ENCODE measurements at places on chromosomes 16 and 17.

- DNase-seq, result no peak
Measured at GRCh38 chr17:75315541-75316243, 26.5 kb upstream of the SLC25A19 start.

DNA sequence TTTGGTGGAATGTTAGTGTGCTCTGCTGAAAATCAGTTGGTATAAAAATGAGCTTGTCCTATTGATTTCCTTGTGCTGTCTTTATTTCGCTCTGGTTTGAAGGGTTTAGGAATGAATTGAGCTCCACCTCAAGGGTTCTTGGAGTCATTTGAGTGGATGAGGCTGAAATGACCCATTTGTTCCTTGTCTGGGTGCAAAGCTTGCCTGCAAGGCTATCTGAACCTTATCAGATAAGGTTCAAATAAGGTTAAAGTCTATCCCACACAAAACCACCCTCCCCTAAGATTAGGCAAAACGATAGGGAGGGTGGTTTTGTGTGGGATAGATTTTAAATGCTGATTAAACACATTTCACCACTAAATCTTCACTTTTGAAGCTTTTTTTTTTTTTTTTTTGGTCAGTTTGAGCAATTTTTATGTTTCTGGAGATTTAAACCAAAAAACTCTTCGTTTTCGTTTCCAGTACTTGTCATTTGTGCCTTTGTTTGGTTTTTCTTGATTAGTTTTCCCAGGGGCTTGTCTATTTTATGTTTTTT lies 62.7 kb downstream of the ARHGAP44 start:
- DNase-seq, result no peak

- DNase-seq, result no peak
Measured at GRCh38 chr17:15447928-15448579, 19.4 kb downstream of the CDRT4 start.

GRCh38 chr17:34519282-34519681 lies 60.1 kb upstream of the TMEM132E start:
- no peak for DNase-seq

DNA sequence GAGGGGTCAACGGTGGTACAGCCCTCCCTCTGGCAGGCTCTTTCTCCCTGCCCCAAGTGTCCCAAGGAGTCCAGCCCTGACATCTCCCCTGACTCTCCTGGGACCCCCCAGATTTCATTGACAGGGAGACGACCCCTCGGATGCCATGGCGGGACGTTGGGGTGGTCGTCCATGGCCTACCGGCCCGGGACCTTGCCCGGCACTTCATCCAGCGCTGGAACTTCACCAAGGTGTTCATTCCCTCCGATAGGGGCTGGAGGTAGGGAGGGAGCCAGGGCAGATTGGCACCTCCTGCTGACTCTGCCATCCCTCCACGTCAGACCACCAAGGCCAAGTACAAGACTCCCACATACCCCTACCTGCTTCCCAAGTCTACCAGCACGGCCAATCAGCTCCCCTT lies 9.9 kb downstream of the PLD2 start:
- no peak for DNase-seq

DNA sequence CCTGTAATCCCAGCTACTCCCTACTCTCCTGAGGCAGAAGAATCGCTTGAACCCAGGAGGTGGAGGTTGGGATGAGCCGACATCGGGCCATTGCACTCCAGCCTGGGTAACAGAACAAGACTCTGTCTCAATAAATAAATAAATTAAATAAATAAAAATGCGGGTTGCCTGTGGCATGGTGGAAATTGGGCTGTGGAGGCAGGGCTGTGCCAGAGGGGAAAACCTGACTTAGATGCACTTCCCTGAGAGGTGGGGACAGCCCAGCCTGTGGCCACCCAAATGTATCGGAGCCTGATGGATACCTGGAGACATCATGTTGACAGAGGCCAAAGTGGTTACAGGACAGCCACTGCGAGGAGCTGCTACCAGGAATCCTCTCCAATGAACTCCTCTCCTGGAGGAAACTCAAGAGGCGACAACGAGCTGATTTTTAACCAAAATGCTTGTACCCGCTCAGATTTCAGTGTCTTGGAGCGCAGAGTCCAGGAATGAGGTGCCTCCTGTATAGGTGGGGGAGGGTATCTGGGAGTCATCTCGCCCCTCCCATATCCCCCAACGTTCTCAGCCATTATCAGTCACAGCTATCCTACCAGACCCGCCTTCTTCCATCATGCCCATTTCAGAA lies 32.3 kb downstream of the DDX19A start:
- DNase-seq, result no peak

GRCh38 chr16:17470908-17471718 lies at the start of gene XYLT1:
Gene XYLT1 (minus strand): TSS chr16:17470960. CDS start chr16:17470796, 164 bp downstream.
- DNase-seq, result no peak

GRCh38 chr16:81720973-81721906 lies 57.9 kb upstream of the PLCG2 start:
- DNase-seq, result no peak

- DNase-seq, result no peak
Measured at GRCh38 chr16:66798161-66798560, 3.2 kb downstream of the TERB1 start.

GRCh38 chr17:47789611-47790561 lies 31.7 kb downstream of the OSBPL7 start:
- DNase-seq, result peak; percentile 59

DNA sequence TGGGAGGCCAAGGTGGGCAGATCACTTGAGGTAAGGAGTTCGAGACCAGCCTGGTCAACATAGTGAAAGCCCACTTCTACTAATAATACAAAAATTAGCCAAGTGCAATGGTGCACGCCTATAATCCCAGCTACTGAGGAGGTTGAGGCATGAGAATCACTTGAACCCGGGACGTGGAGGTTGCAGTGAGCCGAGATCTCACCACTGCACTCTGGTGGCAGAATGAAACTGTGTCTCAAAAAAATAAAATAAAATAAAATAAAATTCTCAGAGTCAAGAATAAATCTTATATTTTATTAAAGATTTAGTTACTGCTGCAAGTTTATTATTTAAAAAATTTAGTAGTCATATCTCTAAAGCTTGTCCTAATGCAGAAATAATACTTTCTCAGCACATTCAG lies 29.7 kb downstream of the ARL4D start:
- DNase-seq, result peak; percentile 11

- no peak for DNase-seq
Measured at GRCh38 chr16:3668626-3669025, 14.1 kb downstream of the DNASE1 start.

DNA sequence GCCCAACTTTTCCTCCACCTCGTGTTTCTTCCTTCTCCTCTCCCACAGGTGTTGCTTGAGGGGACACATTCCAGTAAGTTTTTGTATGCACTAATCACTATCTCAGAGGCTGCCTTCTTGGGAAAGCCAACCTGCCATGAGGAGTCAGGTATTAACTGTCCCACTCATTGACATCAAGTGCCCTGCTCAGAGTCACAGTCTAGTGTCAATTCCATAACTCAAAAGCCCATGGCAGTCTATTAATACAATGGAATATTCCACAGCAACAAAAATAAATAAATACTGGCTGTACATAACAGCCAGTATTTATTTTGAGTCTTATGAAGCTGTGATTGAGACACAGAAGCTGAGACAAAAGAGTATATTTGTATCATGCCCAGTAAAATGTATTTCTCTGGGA lies 26.1 kb upstream of the KIF2B start:
- DNase-seq, result no peak

- no peak for DNase-seq
Measured at GRCh38 chr16:1542166-1542500, 8.7 kb downstream of the TMEM204 start.

GRCh38 chr17:45573924-45574770 lies 83.6 kb upstream of the PLEKHM1 start:
- DNase-seq, result no peak

DNA sequence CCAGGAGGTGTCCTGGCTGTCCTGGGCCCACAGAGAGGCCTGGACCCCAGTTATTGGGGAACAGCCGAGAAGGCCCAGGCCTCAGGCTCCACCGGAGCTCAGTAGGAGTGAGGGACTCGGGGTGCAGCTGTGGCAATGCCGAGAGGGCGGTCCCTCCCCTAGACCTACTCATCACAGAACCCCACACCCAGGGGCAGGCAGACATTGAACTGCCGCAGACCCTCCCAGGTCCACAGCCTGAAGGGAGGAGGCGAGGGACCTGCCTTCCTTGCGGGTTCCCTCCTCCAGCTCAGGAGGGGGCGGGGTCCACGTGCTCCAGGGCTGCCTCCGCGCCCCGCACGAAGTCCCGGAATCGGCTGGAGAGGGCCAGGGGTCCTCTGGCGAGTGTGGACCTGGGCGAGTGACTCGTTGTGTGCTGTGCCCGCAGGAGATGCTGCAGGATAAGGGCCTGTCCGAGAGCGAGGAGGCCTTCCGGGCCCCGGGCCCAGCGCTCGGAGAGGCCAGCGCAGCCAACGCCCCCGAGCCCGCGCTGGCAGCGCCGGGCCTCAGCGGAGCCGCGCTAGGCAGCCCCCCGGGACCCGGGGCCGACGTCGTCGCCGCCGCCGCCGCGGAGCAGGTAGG lies 3.9 kb downstream of the TBX4 start:
- DNase-seq, result no peak

GRCh38 chr17:43224146-43224705 lies 4.2 kb downstream of the CCDC200 start:
- DNase-seq, result no peak

GRCh38 chr16:85868495-85868894 lies 30.5 kb upstream of the IRF8 start:
- no peak for DNase-seq

- peak; percentile 20 for DNase-seq
Measured at GRCh38 chr17:39057701-39058206, 90.6 kb upstream of the FBXO47 start.

DNA sequence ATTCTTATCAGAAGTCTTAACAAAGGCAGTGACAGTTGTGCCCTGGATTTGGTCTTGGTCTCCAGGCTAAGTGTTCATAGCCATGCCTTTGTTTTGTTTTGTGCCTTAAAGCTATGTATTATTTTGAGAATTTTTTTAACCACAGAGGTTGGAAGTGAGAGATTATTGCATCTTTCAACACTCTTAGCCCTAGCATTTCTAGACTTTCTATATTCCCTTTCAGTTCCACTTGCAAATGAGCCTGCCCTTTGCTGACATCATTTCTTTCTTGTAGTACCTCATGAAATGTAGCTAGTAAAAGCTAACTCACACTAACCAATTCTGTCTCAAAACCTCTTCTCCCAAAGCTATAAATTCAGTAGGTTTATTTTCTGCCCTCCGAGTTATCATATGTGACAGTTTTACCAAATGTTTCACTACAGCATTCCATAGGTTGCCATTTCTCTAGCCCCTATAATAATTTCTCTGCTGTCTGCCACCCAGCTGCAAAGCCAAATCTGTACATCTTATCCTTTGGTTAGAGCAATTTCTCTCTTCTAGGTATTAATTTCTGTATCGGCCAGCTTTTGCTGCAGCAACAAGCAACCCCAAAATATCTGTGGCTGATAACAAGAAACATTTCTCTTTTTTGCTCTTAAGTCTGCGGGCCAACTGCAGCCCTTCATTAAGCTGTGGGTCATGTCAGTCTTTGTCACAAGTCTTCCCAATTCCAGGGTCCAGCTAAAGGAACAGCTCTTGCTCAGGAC lies 14.2 kb upstream of the CCL1 start:
- no peak for DNase-seq

GRCh38 chr17:13477180-13477611 lies 124.5 kb downstream of the HS3ST3A1 start:
- DNase-seq, result no peak

GRCh38 chr16:20897253-20897897 lies 2.8 kb downstream of the DCUN1D3 start:
- no peak for DNase-seq

DNA sequence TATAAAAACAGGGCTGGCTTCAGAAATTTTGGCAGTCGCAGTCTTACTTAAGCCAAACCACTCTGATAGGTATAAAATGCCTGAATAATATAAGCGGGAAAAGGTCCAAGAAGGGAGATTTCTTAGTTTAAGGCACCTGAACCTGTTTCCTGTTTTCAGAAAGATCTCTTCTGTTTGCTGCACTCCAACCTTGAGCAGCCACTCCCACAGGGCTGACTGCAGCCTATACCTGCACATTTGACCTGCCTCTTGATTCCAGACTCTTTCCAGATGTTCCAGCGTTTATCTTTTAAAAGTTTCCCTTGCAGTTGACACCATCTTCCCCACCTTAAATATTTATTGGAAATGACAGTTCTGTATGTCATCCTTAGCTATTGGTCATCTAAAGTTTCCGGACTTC lies 132.2 kb downstream of the SKAP1 start:
- DNase-seq, result no peak

DNA sequence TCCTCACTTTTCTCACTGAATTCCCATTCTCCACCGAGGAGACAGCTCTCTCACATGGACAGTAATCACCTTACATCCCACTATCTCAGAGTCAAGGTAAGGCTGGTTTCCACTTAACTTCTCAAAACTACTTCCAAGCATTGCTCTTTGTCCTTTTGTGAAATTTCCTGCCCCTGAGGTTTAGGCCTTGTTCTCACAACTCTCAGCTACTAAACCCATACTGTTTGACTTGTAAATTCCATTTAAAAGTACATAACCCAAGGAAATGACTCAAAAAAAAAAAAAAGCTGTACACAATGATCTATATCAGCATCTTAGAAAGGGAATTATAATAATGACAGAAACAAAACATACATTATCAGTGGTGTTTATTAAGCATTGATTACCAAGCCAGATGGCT lies 8.8 kb downstream of the CDC27 start:
- DNase-seq, result no peak

GRCh38 chr17:37726248-37726647 lies 18.6 kb downstream of the HNF1B start:
- no peak for DNase-seq

DNA sequence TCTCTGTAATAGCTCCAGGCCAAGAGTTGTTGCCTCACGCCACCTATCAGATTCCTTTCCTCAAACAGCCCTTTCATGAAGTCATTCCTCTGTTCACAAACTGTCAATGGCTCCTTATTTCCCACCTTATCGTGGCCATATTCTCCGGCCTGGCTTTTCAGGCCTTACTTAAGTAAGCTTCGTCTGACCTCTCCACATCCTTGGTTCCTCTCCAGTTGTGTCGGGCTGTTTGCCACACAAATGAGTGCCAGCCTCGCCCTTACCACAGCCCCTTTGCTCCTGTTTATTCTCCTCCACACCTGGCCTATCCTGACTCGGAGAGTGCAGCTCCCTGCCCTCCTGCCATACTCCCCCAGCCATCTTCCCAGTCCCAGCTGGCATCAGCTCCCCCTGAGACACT lies 2.0 kb downstream of the TP53I13 start:
- DNase-seq, result no peak

- DNase-seq, result no peak
Measured at GRCh38 chr16:57003439-57004386, 14.4 kb downstream of the NLRC5 start.

- DNase-seq, result no peak
Measured at GRCh38 chr17:77320485-77321256, 179.9 kb downstream of the SEC14L1 start.

- DNase-seq, result no peak
Measured at GRCh38 chr17:36907407-36907806, 29.9 kb upstream of the LHX1 start.

DNA sequence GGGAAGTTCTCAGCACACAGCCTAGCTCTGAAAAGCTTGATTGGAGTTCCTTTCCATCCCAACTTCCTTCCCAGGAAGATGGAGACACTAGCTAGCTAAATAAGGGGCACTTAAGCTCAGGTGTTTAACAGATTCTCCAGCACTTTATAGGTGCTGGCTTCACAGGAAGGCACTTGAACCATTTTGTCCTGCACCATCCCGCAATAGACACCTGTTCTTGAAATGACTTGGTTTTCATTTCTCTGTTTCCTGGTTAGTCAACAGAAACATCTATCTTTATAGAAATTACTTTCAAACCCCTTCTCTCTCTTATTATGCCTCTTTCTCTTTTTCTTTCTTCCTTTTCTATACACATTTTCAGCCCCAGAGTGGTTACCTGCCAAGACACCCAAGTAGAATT lies 409.9 kb upstream of the ZFHX3 start:
- no peak for DNase-seq

Measured in posterior cingulate gyrus (tissue), 11 donors.